ENCODE measurements at places on chromosomes 2 and 18.

DNA sequence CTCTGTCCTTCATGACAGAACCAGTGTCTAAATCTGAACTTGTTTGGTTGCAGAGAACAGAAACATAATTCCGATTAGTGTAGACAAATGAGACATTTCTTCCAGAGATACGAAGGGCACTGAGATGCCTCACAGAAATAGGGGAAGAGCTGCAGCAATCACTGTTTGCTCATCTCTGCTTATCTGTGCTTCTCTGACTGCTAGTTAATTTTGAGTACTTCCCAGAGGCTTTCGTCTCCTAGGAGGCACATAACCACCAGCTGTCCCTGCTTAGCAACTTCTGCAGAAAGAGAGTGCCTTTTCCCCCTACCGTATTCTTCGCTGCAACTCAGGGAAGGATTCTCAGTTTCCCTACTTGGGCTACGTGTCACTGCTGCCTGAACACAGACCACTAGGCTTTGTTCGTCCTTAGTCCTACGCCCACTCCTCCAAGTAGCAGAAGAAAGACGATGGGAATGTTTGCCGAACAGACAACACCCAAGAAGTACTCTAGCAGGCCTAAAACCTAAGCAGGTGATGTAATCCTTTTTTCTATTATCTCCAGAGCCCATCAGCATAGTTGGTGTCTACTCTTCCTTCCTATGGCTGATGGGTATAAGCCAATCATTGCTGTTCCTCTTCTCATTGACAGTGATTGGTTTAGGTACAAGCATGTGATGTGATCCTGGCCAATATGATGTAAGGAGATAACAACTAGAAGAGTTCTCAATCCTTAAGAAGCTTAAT lies 63.6 kb downstream of the TNP1 start:
- no peak for DNase-seq

- DNase-seq, result no peak
Measured at GRCh38 chr2:228417956-228418355, 236.5 kb upstream of the SPHKAP start.

GRCh38 chr2:43225093-43225787 lies 1.2 kb downstream of the ZFP36L2 start:
- peak; percentile 29 for DNase-seq

DNA sequence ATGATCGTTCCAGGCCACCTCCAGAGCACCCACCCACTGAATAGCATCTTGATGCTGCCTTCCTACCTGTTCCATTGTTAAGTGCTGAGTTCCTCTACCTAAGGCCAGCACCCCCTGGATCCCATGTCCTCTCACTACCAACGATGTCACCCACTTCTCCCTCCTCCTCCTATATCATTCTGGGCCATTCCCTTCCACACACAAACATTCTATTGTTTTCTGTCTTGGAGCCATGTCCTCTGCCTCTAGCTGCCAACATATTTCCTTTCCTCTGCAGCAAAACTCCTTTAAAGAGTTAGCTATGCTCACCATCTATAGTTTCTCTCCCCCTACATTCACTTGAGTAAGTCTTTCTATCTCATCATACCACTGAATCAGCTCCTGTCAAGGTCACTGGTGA lies 64.0 kb upstream of the ACKR3 start:
- no peak for DNase-seq

DNA sequence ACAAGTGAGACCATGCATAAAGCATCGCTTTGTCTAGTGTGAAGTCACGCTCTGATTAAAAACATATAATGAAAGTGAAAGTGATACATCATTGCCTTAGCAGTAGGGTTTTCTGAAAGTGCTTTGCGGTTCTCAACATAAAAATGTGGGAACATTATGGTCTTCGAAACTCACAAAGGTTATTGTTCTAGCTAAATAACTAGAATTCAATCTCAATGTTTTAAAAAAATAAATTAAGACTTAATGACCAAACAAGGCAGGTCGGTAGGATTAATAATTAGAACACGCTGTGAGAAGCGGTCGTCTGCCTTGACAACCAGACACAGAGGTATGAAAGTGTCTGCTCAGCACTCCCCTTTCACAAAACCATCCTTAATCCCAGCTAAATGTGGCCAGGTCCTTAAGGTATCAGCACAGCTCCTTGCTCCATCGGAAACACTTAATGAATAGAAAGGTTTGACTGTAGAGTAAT lies 42.2 kb downstream of the KLHL14 start:
- DNase-seq, result no peak

GRCh38 chr2:17373741-17374140 lies 144.5 kb downstream of the RAD51AP2 start:
- DNase-seq, result no peak

GRCh38 chr2:191666732-191667131 lies 11.2 kb upstream of the NABP1 start:
- no peak for DNase-seq

GRCh38 chr2:168920504-168921157 lies 19.5 kb downstream of the G6PC2 start:
- DNase-seq, result no peak
